Hindlimb muscle (tissue), 1 donor: ENCODE measurements at places on chromosomes 1 and 21.

GRCh38 chr1:85490270-85490985 is 25.5 kb upstream of the DDAH1 start:
- DNase-seq, result no peak

DNA sequence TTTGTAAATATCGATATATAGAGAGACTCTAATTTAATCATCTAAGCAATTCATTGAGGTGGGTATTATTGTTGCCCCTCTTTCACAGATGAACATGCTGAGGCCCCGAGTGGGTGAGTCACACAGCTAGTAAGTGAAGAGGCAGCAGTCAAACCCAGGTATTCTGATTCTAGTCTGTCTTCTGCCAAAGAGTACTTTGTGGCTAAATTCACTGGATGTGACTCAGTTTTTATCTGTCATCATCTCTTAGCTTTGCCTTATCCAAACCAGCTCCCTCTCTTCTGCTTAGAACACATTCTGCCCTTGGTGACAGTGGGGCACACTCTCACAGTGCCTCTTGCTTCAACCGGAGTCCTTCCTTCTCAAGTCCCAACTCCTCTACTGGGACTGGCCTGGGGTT is 11.5 kb downstream of the FCRL5 start:
- no peak for DNase-seq

DNA sequence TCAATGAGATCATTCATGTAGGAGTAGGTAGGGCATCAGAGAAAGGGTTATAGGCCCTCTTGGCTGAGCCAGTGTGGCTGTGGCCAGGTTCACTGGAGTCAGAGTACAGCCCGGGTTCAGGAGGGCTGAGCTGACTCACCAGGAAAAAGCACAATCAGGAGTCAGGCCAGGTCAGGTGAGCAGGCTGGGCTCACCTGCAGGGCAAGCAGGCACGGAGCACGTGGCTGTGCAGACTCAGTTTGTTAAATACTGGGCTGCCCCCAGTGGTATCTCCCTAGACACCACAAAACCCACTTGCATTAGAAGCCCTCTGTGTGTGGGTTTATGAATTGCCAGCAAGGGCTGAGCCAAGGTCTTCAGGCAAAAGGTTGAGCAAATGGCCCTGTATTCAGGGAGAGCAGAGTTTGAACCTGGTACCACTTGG is 122.1 kb upstream of the SERBP1 start:
- no peak for DNase-seq

GRCh38 chr21:32456497-32456918 is 44.0 kb downstream of the EVA1C start:
- DNase-seq, result no peak

GRCh38 chr1:190274721-190275120 is 202.9 kb downstream of the BRINP3 start:
- no peak for DNase-seq

- DNase-seq, result no peak
Measured at GRCh38 chr1:118894836-118895235, 93.3 kb downstream of the TBX15 start.

DNA sequence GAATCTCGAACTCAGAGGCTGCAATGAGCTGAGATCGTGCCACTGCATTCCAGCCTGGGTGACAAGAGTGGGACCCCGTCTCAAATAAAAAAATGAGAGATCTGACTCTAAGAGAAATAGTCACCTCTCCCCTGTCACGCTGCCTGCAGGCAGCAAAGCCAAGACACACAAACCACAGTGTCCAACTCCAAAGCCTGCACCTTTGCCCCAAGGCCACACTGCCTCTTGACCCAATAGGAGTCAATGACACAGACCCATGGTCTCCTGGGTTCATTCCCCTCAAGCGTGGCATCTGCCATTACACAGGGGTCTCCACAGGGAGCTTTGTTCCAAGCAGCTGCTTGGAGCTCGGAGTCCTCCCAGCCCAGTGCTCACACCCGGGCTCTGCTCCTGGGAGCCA is 46.3 kb downstream of the SLC9A1 start:
- DNase-seq, result no peak

DNA sequence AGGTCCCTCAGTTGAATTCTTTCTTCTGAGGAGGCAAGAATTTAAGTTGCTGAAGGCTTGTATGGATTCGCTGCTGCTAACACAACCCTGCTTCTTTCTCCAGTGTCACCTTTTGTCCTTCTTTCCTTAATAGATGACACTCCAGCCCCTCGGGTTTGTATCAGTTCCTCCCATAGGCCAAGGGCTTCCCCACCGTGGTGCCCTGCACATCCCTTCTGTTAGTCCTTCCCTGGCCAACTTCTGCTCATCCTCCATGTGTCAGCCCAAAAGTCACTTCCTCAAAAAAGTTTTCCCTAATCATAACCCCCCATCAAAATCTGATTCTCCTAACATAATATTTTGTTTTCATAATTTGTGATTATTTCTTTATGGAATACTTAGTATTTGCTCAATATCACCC is 190.4 kb downstream of the RHOU start:
- no peak for DNase-seq

GRCh38 chr1:227544067-227545050 is 19.0 kb upstream of the ZNF678 start:
- DNase-seq, result no peak

DNA sequence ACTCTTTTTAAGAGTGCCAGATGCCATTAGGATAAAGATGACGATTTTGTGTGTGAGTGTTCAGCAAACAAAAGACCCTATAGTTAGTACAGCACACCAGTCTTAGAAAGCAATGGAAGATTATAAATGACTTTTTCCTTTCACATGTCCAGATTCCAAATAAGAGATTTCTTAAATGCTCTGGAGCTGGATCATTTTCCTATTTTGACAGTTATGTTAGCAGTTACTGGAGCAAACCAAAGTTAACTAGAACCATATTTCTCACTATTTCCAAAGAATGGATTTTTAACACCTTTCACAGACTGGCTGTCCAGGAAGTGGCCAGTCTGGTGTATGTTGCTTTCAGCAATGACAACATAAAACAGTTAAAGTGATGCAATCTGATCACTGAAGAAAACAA is 905.8 kb upstream of the ADGRL2 start:
- no peak for DNase-seq

GRCh38 chr21:33395891-33396331 is 7.3 kb upstream of the IFNGR2 start:
- no peak for DNase-seq

- no peak for DNase-seq
Measured at GRCh38 chr1:178374016-178374415, 122.7 kb downstream of the CLEC20A start.

GRCh38 chr1:207565546-207566468 is 69.8 kb downstream of the CR1 start:
- no peak for DNase-seq

- no peak for DNase-seq
Measured at GRCh38 chr1:172500207-172500606, 32.7 kb upstream of the SUCO start.

DNA sequence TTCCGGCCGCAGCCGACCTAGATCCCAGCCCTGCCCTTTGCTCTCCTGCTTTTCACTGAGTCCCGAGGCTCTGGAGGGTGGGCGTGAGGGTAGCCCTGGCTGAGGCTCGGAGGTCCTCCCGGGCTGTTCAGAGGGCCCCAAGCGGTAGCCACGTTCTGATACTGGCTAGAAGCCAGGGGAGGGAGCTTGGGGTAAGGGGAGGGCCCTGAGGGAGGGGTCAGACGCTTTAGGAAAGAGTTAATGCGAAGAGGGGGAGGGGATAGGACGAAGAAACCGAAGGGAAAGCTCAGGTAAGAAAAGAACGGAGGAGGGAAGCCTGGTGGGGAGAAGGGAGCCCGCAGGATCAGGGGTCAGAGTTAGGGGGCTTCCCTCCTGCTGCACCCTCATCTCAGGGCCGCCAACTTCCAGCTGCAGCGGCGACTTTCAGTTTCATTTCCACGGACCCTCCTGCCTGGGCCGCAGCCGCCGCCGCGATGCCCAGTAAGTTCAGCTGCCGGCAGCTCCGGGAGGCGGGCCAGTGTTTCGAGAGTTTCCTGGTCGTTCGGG is at the start of gene MOV10:
MOV10 (plus strand) TSS at position 220 of the 546 bp plus-strand sequence; CDS start at position 474, 254 bp downstream.
- DNase-seq, result peak; percentile 76

DNA sequence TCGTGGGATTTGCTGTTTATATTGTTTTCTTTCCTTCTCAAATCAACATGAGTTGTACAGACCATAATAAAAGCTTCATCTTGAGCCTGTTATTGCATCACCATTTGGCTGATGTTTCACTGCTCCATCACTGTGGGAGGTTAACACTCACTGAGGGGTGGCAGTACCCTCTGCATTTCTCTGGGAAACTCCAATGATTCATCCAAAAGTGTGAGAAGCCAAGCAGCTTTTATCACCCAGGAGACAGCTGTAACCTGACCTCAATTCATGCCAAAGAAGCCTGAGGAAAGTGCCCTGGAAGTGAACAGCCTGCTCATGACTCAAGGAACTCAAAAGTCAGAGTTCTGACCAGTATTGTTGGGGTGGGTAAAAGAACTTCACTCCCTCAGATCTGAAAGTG is 84.1 kb downstream of the GPR88 start:
- DNase-seq, result no peak

DNA sequence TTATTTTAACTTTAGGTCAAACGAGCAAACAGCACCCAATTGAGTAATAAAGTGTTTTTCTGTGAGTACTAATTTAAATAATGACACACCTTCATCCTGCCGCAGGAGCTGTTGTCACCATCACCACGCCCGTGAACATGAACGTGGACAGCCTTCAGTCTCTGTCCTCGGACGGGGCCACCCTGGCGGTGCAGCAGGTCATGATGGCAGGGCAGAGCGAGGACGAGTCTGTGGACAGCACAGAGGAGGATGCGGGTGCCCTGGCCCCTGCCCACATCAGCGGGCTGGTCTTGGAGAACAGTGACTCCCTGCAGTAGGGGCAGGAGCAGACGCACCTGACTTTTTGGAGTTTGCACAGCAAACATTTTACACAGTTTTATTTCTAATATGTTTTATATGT is 45.9 kb downstream of the CBS start:
- DNase-seq, result no peak

GRCh38 chr1:245153081-245153551 is 1.7 kb upstream of the KIF26B start:
- peak; percentile 74 for DNase-seq

DNA sequence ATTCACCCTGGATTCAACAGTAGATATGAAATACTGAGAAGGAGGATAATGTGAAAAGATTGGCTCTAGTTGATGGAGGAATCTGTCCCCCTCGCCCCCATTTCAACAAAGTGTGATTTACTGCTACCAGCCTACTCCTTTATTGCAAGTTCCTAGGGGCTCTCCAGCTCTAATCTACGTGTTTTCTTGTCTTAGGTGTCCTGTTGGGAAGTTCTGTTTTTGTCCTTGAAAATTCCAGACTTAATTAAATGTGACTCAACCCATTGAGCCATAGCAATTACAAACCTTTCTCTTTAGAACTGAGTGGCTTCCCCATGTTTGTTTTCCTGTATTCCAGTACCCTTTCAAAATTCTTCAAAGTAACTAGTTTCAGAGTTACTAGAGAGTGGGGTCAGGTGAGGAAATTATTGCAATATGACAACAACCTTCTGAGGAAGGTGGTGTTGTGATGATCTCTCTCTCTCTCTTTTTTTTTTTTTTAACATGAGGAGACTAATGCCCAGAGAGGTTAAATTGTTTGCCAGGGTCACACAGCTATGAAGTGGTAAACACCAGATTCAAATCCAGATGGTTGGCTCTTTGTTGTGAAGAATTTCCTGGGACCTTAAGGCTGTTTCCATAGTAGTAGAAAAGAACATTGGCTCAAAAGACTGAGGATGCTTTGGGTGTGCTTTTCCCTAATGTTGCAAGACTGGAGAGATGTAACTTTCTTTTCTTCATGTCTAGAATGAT is 3.5 kb downstream of the RGL1 start:
- no peak for DNase-seq

DNA sequence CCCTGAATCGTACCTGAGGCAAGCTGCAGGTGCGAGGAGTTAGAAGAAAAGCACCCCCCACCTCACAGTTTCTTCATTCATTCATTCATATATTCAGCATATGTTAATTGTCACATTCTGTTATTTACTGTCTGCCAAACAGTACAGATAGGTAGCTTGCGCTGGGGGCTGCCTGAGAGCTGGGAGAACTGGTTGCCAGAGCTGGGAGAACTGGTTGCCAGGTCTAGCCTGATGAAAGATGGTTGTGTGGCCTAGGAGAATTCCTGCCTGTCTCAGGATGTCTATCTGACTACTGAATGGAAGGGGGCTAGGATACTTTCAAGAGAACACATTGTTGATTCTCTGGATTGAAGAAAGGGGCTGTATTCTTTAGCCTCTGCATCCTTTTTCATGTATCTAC is 225.9 kb upstream of the POU3F1 start:
- no peak for DNase-seq

GRCh38 chr1:164830628-164831027 is 271.6 kb downstream of the PBX1 start:
- DNase-seq, result no peak

DNA sequence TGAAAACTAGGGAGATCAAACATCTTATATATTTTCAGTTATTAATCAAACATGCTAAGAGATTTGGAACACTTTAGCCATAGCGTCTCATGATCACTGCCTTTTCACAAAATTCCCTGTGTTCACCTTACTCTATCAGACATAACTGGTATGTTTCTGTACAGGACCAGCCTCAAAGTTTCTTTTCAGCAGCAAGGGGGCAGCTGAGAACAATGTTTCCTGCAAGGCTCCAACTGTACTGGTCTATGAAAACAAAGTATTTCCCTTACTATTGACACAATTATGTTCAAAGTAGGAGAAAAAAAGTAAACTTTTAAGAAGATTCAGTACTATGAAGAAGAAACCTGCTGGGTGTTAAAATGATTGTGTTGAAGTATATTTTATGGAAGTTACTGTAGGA is 98.5 kb downstream of the ATF6 start:
- DNase-seq, result peak; percentile 53

- peak; percentile 13 for DNase-seq
Measured at GRCh38 chr1:114509596-114510273, 1.3 kb downstream of the TRIM33 start.

GRCh38 chr1:203324105-203325025 is 19.0 kb downstream of the BTG2 start:
- peak; percentile 59 for DNase-seq

DNA sequence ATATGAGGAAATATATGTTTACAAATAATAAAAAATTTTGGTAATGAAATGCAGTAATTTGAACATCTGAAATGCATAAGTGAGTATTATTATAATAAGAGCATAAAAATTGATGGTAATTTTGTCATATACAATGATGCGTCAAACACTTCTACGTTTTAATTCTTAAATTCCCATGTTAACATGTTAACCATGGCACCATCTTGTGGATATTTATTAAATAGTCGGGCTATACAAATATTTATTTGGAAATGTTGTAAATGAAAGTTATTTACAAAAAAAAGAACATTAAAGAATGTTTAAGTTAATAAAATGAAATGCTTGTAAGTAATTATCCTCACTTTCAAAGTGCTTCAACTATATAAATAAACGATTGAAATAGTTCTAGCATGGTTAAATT is 57.2 kb upstream of the C1orf185 start:
- no peak for DNase-seq

- DNase-seq, result no peak
Measured at GRCh38 chr1:114510274-114511031, 550 bp downstream of the TRIM33 start.

DNA sequence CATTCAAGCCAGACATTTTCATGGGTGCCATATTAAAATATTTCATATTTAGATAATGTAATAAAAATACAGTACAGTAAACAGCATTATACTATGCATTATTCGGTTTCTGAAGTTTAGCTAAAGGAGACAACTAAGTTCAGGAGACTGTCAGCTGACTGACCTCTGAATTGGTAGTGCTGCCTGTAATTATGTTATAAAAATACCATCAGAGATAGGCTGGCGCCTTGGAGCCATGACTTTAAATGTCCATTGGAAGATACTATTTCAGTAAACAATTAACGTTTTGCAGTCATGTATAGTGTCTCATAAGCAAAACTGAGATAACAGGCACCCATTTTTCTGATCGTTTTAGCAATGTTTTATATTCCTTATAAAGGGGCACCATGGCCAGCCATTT is 11.3 kb upstream of the RAB29 start:
- no peak for DNase-seq
